ENCODE measurements at places on chromosomes 2 and 18.

- no peak for DNase-seq
Measured at GRCh38 chr2:102006886-102007278, 15.1 kb downstream of the IL1R2 start.

DNA sequence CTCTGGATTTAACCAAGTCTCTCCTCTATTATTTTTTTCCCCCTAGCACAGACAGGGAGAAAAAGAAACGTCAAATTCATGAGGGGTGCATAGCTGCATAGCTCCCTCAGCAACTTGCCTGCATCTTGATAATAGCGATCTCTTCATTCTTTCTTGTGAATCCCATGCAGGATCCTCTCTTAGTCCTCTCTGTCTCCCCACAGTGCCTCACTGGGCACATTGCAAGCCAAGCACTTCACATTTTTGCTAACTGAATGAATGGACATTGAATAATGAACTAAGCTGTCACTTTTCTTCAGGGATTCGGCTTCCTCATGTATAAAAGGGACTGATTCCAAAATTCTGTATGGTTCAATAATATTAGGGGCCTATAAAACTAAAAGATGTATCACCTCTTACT is 2.9 kb upstream of the EPB41L3 start:
- no peak for DNase-seq

GRCh38 chr2:118978064-118978463 is 36.1 kb downstream of the MARCO start:
- no peak for DNase-seq

DNA sequence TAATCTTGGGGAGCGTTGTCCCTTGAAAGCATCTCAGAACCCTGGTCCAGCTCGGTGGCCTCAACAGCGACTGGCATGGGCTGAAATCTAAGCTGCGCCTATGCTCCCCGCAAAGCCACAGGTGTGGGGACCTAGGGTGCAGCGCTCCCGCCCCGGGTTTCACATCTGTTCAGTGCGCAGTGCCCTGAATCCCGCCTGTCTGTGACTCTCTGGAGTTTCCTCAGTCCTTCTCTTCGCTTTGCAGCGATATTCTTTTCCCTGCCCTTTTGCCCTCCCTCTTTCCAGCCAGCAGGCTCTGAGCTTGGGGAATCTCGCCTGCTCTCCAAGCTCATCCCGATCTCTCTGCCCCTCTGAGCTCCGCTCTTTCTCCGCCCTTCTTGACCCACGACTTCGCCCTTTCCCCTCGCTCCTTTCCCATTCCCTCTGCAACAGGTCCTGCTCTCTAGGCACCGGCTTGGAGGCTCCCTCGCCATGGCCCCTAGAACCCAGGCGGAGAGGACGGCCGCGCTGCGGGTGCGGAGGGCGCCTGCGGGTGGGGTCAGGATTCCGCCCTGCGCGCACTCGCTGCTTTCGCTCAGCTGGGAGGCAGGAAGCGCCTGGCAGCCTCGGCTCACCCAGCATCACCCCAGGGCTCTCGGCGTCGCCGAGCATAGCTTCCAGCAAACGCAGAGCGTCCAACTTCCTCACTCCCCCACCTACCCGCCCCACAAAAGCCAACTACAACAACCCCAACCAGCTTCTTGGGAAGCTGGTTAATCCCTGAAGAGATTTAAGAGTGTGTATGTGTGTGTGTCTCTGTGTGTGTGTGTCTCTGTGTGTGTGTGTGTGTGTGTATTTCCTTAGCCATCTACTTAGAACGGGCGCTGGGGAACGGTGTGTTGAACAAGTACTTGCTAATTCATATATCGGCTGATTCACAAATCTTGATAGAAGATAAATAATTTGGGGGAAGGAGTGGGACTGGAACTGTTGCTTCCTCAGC is 1.1 kb downstream of the GRP start:
- DNase-seq = no peak

GRCh38 chr2:71689968-71690834 is 236.8 kb downstream of the DYSF start:
- DNase-seq = no peak

DNA sequence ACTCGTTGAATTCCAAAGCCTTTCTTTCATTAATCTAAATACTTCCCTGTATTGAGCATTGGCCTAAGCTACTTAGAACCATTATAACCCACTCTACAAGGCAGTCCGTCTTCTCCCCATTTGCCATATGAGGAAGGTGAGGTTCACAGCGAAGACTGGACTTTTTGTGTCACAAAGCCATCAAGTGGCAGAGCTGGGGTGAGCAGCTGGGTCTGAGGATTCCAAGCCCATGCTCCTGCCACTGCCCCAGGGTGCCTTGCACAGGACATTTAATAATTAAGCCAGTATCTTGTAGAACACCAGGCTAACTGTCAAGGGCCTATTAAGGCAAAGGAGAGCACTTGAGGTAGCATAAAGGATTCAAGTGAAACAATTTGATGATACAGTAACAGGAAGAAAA is 68.8 kb upstream of the ZNF397 start:
- no peak for DNase-seq

GRCh38 chr2:122753336-122753735 is 997.9 kb downstream of the TSN start:
- DNase-seq = no peak

DNA sequence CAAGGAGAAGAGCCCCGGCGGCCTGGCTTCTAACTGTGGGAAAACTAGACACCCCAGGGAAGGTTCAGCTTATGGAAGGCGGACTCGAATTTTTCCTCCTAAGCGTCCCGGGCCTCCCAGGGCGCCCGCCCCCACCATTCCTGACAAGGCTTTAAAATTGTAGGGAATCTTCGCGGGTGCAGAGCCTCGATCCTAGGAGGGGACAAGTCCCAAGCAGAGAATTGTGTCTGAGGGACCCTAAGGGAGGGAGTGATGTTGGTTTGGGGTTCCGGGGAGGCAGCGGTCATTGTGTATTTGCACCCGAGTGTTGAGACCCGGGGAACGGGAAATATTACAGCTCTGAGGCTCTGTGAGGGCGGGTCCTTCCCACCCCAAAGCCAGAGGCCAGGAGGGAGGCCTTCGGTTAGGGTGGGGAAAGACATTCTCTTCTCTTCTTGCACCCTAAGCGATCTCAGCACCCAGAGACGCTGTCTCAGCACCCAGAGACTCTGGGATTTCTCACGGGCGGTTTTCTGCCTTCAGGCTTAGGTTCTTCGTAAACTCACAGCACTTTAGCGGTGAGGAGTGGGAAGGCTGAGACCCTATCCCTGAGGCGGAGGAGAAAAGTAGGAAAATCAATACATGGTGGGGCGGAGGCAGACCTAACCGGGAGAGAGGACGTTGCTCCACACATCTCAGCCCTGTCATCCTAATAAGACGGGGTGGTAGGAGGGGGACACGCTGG is 7.6 kb downstream of the OSR1 start:
- DNase-seq = no peak

DNA sequence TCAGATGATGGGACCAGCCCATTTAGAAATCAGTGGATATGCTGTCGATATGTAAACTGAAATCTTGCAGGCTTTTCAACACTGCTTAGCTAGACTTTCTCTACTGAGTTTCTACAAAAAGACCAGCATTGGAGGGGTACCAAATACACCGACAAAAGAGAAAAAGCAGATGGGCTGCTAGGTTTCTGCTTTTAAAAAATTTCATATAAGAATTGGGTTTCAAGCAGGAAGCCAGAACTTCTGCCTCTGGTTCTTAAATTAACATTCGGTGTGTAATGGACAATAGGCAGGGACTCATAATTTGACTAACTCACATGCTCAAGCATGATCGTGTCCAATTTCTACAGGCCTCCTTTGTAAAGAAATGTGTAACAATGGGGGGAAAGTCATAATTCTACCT is 3.1 kb downstream of the ARL4C start:
- DNase-seq = no peak

- DNase-seq = no peak
Measured at GRCh38 chr2:70203086-70203485, 12.3 kb upstream of the C2orf42 start.

DNA sequence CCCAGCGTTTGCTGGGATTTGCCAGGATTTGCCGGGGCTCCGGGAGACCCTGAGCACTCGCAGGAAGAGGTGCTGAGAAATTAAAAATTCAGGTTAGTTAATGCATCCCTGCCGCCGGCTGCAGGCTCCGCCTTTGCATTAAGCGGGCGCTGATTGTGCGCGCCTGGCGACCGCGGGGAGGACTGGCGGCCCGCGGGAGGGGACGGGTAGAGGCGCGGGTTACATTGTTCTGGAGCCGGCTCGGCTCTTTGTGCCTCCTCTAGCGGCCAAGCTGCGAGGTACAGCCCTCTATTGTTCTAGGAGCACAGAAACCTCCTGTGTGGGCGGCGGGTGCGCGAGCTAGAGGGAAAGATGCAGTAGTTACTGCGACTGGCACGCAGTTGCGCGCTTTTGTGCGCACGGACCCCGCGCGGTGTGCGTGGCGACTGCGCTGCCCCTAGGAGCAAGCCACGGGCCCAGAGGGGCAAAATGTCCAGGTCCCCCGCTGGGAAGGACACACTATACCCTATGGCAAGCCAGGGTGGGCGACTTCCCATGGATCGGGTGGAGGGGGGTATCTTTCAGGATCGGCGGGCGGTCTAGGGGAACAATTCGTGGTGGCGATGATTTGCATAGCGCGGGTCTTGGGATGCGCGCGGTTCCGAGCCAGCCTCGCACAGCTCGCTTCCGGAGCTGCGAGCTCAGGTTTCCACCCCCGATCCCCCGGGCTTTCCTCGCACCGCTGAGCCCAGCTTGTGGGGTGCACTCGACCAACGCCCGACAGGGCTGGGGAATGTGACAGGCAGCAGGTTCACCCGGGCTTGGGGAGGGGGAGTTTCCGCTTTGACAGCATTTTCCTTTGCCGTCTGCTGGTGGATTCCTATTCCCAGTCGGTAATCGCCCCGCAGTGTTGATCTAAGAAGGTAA is 2.8 kb downstream of the ONECUT2 start:
- no peak for DNase-seq

- DNase-seq = no peak
Measured at GRCh38 chr18:22488554-22488953, 70.8 kb upstream of the CTAGE1 start.

GRCh38 chr2:197122821-197123220 is 187.8 kb downstream of the ANKRD44 start:
- DNase-seq = no peak

GRCh38 chr2:167905668-167906067 is 341.7 kb downstream of the STK39 start:
- DNase-seq = no peak

DNA sequence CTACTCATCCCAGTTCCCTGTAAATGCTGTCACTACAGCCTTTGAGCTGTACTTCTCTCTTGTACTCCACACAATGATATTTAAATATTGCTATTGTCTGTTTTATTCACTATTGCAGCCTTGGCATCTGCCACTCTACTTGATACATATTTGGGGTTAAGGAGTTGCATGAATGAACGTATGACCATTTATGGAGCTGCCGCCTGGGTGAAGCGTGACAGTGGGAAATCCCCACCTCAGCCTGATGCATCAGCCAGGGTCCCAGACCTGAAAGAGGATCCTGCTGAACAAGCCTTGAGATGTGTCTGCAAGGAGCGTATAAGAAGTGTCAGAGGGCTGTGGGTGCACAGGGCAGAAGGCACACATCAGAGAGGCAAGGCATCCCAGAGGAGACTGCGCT is 39.1 kb downstream of the MRPL35 start:
- DNase-seq = no peak

GRCh38 chr2:71891719-71892422 is 255.8 kb downstream of the CYP26B1 start:
- DNase-seq = no peak

GRCh38 chr2:241943961-241944575 is 74.5 kb downstream of the RTP5 start:
- DNase-seq = no peak

GRCh38 chr2:168662651-168663208 is 139.7 kb upstream of the NOSTRIN start:
- no peak for DNase-seq

- no peak for DNase-seq
Measured at GRCh38 chr2:28972778-28973335, 8.2 kb upstream of the TOGARAM2 start.

GRCh38 chr2:102190430-102191107 is 3.7 kb downstream of the IL1RL2 start:
- DNase-seq = no peak

- no peak for DNase-seq
Measured at GRCh38 chr2:69635432-69635831, 8.1 kb downstream of the AAK1 start.

- no peak for DNase-seq
Measured at GRCh38 chr2:77404189-77404588, 118.0 kb downstream of the LRRTM4 start.

- no peak for DNase-seq
Measured at GRCh38 chr2:166017208-166017607, 63.6 kb upstream of the TTC21B start.

DNA sequence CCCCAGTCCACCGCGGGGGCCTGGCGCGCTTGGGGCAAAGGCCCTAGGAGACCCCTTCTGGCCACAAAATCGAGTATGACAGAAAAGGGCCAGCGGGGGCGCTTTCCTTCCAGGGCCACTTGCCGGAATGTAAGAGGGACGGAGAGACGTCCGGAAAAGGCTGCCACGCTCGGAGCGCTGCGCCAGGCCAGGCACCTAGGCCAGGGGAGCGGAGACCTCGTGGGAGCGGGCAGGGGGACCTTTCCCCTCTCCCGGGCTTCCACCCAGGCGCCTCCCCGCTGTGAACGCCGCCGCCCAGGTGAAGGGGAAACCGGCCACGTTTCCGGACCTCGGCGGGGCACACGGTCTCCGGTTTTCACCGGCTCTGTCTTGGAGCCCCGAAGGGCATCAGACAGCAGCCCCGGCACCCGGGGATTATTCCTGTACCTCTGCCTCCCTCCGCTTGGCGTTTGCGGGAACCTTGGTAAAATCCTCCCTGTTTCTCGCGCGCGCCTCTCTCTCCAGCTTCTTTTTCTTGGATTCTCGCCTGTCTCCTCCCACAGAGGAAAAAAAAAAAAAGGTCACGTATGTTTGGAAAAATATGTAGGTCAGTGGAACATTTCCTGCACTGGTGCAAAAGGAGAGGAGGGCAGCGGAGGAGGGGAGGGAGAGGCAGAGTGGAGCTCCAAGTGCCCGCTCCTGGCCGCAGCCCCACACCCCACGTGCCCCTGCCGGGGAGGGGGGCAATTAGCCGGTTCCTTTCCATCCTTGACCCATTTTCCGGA is 1.2 kb upstream of the NPAS2 start:
- DNase-seq = no peak

GRCh38 chr2:102498414-102498813 is 25.4 kb downstream of the SLC9A4 start:
- no peak for DNase-seq

- DNase-seq = no peak
Measured at GRCh38 chr2:191637182-191638078, 40.5 kb upstream of the NABP1 start.

DNA sequence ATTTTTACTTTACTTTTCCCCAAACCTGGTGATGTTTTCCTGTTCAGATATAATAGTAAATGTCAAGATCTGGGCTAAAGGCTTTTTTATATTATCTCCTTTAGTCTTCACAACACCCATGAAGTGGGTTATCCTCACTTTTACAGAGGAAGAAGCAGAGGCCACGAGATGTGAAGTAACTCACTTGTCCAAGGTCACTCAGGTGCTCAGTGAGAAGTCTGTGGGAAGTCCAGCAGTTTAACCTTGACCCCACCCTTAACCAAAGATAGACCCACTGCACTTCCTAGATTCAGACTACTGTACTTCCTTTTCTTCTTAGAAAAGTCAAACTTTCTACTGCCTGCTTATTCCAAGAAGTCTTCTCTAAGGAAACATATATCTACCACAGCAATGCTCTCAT is 56.3 kb upstream of the STAT1 start:
- DNase-seq = no peak

Measured in esophagus squamous epithelium (tissue), 5 donors.